Stimulated activated CD8-positive, alpha-beta memory T cell treated with anti-CD3 and anti-CD28 coated beads, Interleukin-7, amount 100 ng/mL, for 1 hour (primary cell): ENCODE measurements at places on chromosomes 11 and 22.

- no peak for DNase-seq
Measured at GRCh38 chr22:33620085-33620484, 300.2 kb downstream of the LARGE1 start.

DNA sequence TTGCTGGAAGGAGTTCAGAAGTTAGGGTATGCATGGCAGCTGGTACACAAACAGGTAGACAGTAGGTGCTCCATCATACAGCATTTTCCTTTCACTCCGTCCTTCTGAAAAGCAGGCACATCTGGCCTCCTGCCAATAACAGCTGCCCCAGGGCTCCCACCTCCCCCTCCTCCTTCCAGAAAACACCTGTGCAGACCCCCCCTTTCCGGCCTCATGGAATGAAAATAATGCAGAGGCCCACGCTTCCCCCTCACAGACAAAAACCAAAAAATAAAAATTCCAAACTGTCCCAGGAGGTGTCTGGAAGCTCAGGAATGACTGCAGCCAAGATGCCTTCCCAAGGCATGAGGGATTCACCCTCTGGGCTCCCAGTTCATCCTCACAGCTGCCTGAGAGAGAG is 185.5 kb downstream of the MN1 start:
- no peak for DNase-seq

DNA sequence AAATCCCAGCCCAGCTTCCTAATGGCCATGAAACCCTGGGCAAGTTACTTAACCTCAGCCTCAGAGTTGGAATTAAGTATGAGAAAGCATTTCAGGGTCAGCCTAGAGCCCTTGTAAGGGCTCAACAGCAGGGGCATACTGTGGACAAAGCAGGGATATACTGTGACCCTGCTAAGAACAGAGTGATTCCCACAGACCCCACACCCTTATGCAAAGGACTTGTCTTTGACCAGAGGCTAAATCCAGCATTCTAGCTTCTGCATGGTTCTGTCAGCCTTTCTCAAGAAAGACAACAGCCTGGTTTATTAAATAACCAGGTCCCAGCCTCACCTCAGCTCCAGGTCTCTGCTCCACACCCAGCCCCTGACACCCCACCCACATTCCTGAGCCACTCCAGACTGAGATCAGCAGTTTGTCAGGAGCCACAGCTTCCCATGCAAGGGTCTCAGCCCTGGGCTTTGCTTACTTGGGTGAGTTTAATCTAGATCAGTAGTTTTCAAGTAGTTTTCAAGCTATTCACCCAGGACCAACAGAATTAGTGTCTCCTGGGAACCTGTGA is 69.2 kb downstream of the GALNT18 start:
- DNase-seq, result no peak

GRCh38 chr11:127472505-127472904 is 471.9 kb upstream of the KIRREL3 start:
- no peak for DNase-seq

DNA sequence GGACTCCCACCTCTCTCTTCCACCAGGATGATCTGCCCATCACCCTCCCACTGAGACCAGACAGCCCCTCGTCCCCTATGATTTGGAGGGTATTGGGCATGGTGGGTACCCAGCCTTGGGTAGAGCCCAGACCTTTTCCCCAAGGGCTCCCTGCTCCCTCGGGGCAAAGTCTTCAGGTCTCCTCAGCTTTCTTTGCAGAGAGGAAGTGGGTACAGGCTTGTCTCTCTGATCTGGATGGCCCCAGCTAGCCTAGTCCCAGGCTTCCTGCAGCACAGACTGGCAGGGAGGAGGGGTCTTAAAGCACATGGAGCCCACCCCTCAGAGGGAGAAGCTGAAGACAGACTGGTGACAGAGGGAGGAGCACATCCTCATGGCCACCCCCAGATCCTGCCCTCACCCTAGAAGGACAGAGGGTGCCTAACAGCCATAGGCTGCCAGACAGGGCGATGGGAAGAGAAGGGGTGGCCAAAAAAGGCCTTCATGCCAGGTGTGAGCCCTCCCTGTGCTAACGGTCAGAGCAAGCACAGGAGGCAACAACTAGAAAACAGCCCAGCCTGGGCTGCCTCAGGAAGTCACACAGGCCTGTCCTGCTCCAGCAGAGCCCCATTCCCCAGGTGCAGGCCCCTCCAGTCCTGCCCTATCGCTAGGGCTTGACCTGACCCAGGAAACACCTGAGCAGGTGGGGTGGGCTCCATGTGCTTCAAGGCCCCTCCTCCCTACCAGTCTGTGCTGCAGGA is 30.4 kb downstream of the SLC22A12 start:
- no peak for DNase-seq

DNA sequence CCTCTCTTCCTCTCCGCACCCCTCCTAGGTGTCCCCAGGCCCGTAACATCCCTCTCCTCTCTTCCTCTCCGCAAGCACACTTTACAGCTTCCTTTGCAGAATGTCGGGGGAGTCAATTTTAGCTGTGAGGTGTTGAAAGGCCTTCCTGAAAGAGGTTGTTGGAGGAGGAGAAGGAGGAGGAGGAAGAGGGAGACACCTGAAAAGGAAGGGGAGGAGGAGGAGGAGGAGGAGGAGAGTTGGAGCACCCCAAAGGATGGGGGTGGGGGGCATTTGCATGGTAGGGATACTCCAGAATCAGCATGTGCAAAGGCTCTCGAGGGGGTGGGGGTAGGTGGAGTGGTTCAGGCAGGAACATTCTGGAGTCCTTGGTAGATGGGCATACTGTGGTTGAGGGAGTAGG is 1045.1 kb downstream of the TBC1D22A start:
- DNase-seq, result no peak

- DNase-seq, result no peak
Measured at GRCh38 chr11:121656328-121657090, 203.7 kb upstream of the SORL1-AS1 start.

GRCh38 chr11:27395556-27396258 is 32.7 kb upstream of the CCDC34 start:
- no peak for DNase-seq

GRCh38 chr22:37817705-37818408 is 5.3 kb upstream of the GALR3 start:
- DNase-seq, result peak; percentile 75

DNA sequence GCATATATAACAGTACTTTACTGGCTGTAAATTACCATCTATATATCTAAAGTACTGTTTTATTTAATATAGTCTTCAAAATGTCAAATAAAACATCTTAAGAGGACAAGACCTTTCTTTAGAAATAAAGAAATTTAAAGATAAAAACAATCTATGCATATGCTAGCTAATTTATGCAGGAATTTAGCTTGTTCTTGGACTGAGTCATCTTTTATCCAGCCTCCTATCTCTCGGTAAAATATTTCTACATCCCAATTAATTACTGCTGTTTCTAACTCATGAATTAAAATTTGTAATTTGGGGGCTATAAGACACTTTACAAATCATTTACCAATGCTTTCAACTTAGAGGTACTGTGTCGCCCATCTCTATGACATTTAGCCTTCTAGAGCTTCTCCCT is 72.8 kb upstream of the DDI1 start:
- DNase-seq, result no peak

DNA sequence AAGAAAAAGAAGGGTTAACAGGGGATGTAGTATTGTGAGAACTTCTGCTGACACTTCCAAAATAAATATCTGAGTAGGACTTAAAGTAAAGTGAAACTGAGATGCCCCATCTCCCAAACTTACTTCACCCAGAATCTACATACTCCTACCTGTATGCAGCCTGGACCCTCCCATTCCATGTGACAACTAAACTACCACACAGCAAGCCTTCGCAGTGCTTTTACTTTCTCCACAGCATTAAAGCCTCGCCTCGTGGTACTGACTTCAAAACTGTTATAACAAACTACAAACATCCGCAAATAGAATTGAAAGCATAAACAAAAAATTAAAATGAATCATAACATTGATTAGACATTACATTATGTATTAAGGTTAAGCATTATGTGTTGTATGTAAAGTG is 985 bp downstream of the MPZL2 start:
- DNase-seq, result no peak

GRCh38 chr11:130710021-130710420 is 206.3 kb downstream of the SNX19 start:
- DNase-seq, result no peak

DNA sequence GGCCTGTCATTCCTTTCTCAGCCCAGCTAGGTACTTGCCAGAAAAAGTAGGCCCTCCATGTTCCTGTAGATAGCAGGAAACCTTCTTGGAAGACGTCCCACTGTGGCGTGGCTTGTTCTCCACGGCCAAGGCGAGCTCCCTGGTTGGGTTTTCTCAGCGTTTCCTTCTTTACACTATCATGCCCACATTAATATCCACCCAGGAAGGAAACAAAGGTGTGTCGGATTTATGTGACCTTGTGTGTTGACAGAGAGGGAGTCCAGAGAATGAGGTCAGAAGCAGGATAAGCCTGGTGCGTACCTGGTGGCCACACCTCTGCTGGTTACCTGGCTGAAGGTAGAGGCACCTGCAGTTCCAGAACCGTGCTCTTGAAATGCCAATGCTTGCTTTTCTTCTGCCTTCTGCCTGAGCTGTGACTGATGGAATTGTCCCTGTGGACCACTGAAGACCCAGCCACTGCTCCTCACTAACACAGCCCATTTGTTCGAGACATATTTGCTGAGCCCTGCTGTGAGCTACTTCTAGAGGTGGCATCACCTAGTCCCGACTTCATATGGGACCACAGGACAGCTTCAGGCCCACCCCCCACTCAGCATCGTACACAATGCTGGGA is 7.9 kb downstream of the ASPHD2 start:
- no peak for DNase-seq

DNA sequence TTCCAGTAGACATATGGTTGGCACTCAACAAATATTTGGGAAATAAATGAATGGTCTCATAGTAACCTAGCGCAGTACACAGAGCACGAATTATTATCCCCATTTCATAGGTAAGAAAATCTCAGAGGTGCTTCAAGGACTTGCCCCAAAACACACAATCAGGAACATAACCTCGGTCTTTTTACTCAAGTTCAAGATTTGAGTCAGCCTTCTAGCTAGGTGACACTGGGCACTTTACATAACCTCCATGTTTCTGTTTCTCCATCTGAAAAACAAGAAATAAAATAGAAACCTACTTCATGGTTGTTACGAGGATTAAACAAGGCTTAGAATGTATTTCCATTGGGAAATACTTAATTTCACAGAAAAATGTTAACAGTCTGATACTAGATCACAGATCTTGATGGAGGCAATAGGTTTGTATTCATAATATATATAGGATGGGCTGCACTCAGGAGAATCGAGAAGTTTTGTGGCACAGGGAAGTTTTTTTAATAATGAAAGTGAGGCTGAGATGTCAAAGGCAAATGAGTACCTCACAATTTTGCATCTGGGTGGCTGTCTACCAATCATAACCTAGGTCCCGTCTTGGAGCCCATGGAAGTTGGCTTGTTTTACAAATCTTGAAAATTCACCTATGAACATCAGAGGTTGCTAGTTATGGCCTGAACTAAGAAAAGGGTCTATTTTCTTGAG is 147.4 kb upstream of the ZC3H12C start:
- DNase-seq, result no peak

DNA sequence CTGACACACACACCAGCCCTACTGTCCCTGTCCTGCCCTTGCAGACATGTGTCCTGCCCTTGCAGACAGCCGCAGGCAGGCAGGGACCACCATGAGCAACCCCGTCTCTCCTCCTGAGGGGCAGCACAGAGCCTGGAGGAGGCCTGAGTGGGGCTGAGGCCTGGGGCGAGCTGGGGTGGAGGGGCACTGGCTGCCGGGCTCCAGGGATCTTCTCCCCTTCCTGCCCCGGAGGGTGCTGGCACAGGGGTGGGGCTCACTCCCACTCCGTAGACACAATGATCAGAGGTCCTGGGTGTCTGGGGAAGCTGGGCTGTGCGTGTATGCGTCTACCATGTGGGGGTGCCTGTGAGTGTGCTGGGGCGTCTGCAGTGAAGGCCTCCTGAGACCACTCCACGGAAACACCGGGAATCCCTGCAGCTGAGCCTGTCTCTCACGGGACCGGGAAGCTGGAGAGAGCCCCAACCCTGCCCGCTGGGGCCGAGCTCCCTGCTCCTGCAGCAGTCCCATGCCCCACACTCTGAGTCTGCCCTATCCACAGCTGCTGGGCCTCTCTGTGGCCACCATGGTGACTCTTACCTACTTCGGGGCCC is 588 bp downstream of the TSPAN32 start:
- DNase-seq, result no peak

GRCh38 chr11:72719144-72719543 is 33.1 kb downstream of the ARAP1 start:
- DNase-seq, result no peak

DNA sequence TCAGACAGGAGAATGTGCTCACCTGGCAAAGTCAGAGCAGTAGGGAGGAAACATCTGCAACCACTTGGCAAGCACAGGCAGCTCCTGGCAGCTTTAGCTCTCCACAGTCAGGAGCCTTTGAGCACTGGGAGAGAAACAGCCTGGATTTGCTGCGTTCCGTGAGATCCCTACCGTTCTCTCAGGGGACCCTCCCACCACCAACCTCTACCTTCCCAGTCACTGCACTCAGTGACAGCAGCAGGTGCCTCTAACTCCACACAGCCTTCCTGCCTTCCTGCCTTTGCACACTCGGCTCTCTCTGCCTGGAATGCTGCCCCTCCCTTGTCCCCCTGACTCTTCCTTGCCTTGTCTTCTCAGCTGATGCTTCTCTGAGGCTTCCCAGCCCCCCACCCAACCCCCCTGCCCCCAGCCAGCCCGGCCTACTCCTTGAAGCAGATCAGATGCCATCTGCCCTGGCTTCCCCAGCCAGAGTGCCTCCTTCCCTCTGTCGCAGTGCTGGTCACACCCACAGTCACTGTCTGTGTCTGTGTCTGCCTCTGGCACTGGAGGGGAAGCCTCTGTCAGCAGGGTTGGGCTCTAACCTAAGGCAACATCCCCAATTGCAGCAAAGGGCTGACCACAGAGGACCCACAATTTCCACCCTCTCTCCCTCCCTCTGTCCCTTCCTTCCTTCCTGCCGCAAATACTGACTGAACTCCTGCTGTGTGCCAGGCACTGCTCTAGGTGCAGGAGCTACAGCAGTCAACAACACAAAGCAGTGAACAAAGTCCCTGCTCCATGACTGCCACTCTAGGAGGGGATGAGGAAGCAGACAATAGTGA is 14.9 kb upstream of the TSKU start:
- no peak for DNase-seq

- no peak for DNase-seq
Measured at GRCh38 chr11:122983438-122984185, 2.0 kb upstream of the BSX start.

DNA sequence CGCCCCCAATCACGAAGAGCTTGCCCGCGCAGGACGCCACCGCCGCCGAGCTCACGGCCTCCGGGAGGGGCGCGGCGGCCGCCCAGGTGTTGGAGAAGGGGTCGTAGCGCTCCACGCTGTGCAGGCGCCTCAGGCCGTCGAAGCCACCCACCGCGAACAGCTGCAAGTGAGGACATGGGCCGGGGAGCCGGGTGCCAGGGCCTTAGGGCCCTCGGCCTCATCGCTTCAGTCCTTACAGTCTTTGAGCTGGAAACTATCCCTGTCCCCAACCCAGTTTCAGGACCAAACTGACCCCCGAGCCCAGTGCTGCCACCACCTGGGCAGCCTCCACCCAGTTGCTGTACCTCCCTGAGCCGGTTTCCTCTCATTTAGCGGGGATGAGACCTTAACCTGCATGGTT is 7.6 kb downstream of the KLHL35 start:
- no peak for DNase-seq

- DNase-seq, result no peak
Measured at GRCh38 chr11:100619484-100619883, 67.6 kb upstream of the ARHGAP42 start.
